ENCODE measurements at places on chromosomes 2 and 18.

- no peak for DNase-seq
Observed at GRCh38 chr2:28030600-28030999, 140.1 kb downstream of the BABAM2 start.

DNA sequence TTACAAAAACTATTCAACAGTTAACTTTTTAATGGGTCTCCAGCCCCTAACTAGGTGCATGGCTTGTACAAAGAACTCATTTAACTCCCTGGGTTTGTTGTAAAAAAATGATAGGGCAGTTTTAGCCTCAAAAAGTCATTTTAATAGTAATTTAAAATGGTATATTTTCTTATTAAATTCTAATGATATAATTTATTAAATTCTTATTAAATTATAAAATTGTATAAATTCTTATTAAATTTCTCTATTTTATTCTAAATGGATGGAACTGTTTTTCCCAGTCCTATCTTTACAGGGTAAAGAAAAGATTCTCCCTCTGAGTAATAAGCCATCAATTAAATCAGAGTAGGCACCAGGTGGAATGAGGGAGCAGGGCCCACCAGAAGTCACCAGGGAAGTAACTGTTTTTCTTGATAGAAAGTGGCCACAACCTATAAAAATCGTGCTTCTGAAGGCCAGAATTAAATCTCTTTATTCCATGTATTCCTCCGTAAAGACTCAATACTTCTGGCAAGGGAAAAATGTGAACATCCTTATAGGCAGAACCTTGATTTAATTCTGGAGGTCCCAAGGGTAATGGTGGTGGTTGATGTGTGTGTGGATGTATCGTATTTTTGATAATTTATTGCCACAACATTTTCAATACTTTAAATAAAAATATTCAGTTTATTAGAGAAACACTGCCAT, 814 bp downstream of the FKBP7 start:
- DNase-seq: peak; percentile 13

- DNase-seq: no peak
Observed at GRCh38 chr2:42895134-42895790, 102.9 kb upstream of the HAAO start.

DNA sequence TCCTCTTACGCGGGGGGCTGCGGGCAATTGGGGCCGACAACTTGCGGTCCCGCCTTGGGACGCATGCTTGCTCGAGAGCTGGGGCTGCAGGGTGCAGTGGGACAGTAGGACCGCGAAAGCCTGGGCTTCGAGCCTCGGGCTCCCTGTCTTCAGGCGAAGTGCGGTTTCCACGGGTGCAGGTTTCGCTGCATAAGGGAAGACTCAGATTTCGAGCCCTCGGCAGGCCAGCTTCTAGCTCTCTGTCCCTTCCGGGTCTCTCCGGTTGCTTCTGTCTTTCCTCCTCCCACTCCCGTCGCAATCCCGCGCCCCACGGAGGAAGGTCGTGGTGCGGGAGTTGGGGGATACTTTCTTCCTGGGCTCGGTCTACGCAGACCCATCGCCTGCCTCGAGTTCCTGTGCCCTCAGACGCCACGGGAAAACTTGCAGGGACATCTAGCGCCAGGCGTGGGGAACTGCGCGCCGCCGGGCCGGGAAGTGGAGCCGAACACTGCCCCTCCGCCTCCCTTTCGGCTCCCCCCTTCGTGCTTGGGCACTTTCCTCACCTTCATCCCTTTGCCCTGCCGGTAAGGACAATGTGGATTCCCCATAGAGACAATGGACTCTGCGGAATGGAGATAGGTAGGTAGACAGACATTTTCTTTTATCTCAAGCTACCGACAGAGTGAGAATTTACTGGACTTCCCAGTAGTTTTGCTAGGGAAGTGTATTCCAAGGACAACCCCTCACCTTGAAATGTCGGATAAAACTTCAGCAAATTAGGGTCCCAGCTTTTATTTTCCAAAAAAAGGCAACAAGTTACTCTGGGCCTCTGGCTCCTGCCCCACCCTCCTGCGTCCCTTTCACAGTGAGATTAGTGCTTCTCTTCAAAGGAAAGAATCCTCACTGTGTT, 4.2 kb upstream of the HOXD13 start:
- DNase-seq: peak; percentile 47

DNA sequence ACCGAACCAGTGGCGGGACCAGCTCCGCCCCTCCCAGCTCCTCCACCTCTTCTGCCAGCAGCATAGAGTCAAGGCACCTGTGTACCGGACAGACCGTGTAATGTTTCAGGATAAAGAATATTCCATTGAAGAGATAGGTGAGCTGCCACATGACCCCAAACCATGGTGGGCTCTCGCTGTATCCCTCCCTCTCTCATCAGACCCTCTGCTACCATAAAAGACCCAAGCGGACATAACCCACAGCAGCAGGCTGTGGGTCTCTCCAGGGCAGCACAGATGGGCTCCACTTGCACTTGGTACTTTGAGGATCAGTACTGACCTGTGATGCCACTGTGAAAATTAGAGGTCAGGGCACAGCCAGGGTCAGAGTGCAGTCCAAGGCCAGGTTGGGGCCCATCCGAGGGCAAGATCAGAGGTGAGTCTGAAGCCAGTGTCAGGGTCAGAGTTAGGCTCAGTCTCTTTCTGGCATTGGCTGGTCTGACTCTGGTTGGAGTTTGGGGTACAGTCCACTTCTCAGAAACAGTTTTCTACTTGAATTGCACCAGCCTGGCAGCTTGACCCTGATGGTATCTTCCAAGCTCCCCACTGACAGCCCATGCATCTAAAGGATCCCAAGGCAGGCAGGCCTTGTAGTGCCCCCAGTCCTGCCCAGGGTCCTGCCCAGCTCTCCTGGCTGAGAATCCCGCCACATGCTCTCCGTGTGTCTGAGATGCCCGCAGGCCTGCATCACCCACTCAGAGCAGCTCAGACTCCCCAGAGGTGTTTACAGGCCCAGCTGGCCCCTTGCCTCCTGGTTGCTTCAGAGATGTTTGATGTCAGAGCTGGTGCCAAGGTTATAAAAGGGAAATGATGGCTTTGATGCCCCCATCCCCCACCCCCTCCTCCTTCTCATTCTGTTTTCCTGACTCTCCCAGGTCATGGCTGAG, 212.1 kb downstream of the DYSF start:
- no peak for DNase-seq

GRCh38 chr18:25819746-25820363, 270.6 kb downstream of the SS18 start:
- no peak for DNase-seq

- DNase-seq: no peak
Observed at GRCh38 chr2:104757056-104757455, 96.9 kb upstream of the POU3F3 start.

GRCh38 chr2:196369967-196370366, 198.6 kb upstream of the STK17B start:
- no peak for DNase-seq

DNA sequence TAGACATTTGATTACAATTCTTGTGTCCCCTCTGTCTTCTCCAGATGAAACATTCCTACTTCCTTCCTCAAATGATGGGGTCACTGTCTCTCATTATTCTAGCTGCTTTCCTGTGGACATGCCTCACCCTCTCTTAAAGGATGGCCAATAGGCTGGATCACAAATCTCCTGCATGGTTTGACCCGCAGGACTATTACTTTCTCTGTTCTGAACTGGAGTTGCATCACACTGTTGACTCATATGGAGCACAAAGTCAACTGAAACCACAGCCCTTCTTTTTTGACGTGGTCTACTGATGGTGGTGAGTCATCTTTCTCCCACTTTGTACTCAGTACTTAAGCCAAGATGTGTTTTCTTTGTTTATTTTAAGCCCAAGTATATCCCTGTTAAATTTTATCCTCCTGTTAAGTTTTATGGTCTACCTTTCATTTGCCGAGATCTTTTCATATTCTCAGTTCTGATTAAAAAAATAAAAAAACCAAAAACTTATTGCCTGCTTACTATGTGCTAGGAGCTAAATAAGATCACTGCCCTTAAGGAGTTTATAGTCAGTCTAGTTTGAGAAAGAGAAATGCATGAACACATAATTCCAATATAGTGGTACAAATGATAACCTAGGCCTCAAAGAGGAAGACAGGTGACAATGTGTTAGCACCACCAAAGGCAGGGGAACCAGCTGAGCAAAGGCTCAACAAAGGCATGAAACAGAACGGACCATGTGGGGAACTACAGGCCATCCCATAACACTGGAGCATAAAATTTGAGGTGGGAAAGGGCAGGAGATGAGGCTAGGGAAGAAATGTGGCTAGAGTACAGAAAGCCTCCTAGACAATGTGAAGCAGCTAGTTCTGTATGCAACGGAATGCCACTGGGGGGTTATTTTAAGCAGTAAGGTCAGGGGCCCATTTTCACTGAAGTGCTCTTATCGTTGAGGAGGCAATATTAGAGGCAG, 67.6 kb upstream of the ZFP36L2 start:
- peak; percentile 98 for DNase-seq

DNA sequence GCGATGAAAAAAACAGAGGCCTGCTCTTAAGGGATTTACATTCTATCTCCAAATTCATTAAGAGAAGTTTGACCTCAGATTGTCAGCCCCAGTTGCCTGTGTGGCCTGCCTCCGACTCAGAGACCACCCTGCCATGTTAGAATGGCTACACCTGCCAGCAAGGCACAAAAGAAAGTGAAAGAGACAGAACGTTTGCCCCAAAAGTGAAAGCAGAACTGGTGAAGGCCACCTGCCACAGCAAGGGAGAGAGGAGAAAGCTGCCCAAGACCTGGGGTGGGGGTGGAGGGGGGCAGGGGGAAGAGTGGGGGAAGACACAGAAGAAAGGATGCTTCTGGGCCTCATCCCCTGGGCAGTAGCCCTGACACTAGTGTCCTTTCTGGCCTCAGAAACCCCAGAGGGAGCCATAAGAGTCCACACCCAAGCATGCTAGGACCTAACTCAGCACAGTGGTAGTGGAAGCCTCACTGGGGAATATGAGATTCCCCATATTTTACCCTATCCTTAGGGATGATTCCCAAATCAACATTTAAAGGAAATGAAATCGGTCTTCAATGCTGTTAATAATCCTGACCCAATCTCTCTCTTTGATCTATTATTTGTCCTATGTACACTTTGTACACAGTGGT, 389.7 kb downstream of the TXNL1 start:
- DNase-seq: no peak

Data from fibroblast of skin of right biceps (primary cell).